Sigmoid colon (tissue), 7 donors: ENCODE measurements at places on chromosomes 4 and X.

DNA sequence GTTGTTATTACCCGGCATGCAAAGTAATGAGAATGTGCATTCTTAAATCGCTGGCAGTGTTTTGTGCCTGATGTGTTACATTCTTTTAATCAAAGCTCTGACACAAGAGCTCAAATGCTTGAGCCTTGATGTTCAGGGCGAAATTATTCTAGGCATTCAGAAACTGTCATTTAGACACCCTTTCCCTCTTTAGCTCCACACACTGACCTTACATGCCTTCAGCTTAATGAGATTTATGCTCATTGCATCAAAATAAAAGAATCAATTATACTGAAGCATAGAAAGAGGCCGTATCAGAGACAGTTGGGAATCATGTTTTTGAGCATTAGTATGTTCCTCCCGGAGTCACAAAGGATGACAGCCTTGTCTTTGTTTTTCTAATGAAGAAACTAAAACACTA, 56.7 kb downstream of the FAM114A1 start:
- no peak for DNase-seq
- no peak overlapping the region for H3K4me3 ChIP-seq
- H3K36me3 ChIP-seq, result peaks cover 25% of the 10 kb centered on the region
- H3K27ac ChIP-seq, result peak overlapping the region; percentile 89
- no peaks in the 10 kb centered on the region for H3K4me1 ChIP-seq
- H3K27me3 ChIP-seq, result no peaks in the 10 kb centered on the region

GRCh38 chr4:72546456-72546855, 22.6 kb downstream of the ADAMTS3 start:
- no peaks in the 10 kb centered on the region for H3K27me3 ChIP-seq
- H3K27ac ChIP-seq, result no peak overlapping the region
- no peaks in the 10 kb centered on the region for H3K36me3 ChIP-seq
- H3K4me3 ChIP-seq, result no peak overlapping the region

GRCh38 chr4:94920369-94920768, 162.6 kb downstream of the BMPR1B start:
- H3K4me1 ChIP-seq, result no peaks in the 10 kb centered on the region
- no peak overlapping the region for H3K27ac ChIP-seq
- H3K36me3 ChIP-seq, result no peaks in the 10 kb centered on the region
- no peak for DNase-seq
- H3K27me3 ChIP-seq, result no peaks in the 10 kb centered on the region
- no peak overlapping the region for H3K4me3 ChIP-seq

DNA sequence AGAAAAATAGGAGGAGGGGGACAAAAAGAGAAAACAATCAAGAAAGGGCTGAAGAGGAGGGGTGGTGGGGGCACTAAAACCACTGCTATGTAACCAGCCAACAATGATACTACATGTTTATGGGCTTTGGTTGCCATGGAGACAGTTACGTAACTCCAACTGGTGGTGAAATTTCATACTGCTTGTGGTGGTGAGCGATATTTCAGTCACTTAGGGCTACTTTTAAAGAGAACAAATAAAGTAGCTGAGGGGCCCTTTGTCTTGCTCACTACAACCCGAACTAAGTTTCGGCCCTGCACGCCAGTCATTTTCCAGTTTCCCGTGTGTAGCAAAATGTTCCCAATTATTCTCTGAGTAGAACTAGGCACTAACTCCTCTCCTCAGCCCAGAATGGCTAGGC, 275.2 kb upstream of the EDA2R start:
- H3K36me3 ChIP-seq, result no peaks in the 10 kb centered on the region
- H3K27me3 ChIP-seq, result no peaks in the 10 kb centered on the region
- no peak overlapping the region for H3K4me3 ChIP-seq
- no peaks in the 10 kb centered on the region for H3K4me1 ChIP-seq
- H3K27ac ChIP-seq, result no peak overlapping the region
- no peak for DNase-seq

GRCh38 chr4:150402871-150403272, 179.1 kb upstream of the MAB21L2 start:
- no peak overlapping the region for H3K27ac ChIP-seq
- H3K36me3 ChIP-seq, result no peaks in the 10 kb centered on the region
- no peaks in the 10 kb centered on the region for H3K4me1 ChIP-seq
- no peaks in the 10 kb centered on the region for H3K27me3 ChIP-seq
- peak; percentile 81 for DNase-seq
